ENCODE measurements at places on chromosomes 7 and 10. TPM values are rescaled to one million over a fixed set of nuclear protein-coding genes. Genes with fewer than 3 reads are reported as not detected.

DNA sequence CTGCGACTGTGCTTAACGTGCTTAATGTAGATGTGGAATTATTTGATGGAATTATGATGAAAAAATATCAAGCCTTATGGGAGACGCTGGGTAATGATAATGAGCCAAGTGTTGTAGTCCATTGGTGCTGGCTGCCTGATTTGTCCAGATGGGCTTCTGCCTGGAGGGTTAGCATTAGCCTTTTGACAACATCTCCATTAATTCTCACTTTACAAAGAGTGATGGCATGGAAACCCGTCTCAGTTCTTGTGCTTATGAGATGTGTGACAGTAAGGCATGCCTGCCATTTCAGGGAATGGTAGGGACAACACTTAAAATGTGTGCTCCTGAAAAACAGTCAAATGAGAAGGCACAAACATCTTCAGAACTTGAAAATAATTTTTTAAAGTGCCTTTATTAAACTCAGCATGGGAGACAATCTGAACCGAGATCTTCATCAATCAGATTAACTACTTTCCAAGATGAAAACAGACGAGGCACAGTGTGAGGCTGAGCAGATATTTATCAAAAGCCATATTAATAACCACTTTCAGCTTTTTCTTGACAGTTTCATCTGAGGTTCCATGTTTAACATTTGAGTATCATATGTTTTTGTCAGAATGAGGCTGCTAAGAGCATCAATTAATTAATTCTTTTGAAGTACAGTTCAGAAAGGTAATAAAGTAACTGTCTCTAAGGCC, 473.1 kb downstream of the NXPH1 start:
- no peak overlapping the region for H3K4me3 ChIP-seq
- H3K4me1 ChIP-seq: peaks cover 3% of the 10 kb centered on the region
- DNase-seq: no peak
- no peaks in the 10 kb centered on the region for H3K27me3 ChIP-seq
- H3K27ac ChIP-seq: no peak overlapping the region
- H3K36me3 ChIP-seq: no peaks in the 10 kb centered on the region

GRCh38 chr10:86461963-86462804, 59.4 kb downstream of the WAPL start:
- no peaks in the 10 kb centered on the region for H3K36me3 ChIP-seq
- DNase-seq: no peak
- H3K4me3 ChIP-seq: no peak overlapping the region
- H3K27ac ChIP-seq: no peak overlapping the region
- H3K27me3 ChIP-seq: no peaks in the 10 kb centered on the region

- no peak overlapping the region for H3K27ac ChIP-seq
- DNase-seq: no peak
- H3K4me3 ChIP-seq: peak overlapping the region; percentile 48
- peaks cover 7% of the 10 kb centered on the region for H3K27me3 ChIP-seq
Observed at GRCh38 chr7:105835441-105835840, 41.0 kb downstream of the ATXN7L1 start.

Gene TMEM130
- 7.8 TPM for total RNA-seq

Gene OPN1SW
- not detected for total RNA-seq
